ENCODE measurements at places on chromosomes 16 and 17.

DNA sequence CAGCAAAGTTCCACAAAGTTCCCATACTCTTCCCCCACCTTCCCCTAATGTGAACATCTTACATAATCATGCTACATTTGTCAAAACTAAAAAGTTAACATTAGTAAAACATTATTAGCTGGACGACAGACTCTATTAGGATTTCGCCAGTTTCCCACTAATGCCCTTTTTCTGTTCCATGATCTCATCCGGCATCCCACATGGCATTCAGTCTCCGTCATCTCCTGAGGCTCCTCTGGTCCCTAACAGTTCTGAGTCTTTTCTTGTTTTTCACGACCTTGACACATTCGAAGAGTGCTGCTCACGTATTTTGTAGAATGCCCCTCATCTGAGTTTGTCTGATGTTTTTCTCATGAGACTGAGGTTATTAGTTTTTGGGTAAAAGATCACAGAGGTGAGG, 8.8 kb upstream of the MPRIP start:
- no peak for DNase-seq

- no peak for DNase-seq
These were observed 129.2 kb downstream of the USP31 start for GRCh38 chr16:23020084-23020483.

DNA sequence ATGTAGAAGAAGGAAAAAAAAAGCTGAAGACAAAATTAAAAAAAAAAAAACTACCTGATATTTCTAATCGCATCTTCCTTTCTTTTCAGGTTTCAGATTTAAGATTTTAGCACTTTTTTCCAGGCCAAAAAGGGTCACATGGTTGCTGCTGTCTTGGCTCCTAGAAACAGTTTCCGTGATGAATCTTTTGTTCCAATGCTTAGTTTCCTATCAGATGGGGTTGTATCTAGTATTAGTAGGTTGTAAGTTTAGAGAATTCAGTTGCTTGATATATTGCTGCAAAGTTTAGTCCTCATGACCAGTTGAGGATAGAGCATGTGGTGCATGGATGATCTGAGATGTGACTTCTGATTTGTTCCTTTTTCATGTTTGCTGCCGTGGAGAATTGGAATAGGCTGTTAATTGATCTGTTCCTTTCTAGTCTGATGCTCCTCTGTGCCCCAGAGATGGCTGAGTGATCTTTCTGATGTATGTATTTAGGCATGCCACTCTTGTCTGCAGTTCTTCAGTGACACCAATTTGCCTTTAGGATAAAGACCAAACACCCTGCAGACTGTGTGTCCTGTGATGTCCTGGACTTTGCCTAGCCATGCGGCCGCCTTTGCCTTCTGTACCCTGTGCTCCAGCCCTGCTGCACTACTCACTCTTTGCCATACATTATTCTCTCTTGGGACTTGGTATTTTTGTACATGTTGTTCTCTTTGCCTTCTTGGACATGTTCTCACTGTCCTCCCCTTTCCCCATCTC, 94.0 kb downstream of the MRTFB start:
- no peak for DNase-seq

DNA sequence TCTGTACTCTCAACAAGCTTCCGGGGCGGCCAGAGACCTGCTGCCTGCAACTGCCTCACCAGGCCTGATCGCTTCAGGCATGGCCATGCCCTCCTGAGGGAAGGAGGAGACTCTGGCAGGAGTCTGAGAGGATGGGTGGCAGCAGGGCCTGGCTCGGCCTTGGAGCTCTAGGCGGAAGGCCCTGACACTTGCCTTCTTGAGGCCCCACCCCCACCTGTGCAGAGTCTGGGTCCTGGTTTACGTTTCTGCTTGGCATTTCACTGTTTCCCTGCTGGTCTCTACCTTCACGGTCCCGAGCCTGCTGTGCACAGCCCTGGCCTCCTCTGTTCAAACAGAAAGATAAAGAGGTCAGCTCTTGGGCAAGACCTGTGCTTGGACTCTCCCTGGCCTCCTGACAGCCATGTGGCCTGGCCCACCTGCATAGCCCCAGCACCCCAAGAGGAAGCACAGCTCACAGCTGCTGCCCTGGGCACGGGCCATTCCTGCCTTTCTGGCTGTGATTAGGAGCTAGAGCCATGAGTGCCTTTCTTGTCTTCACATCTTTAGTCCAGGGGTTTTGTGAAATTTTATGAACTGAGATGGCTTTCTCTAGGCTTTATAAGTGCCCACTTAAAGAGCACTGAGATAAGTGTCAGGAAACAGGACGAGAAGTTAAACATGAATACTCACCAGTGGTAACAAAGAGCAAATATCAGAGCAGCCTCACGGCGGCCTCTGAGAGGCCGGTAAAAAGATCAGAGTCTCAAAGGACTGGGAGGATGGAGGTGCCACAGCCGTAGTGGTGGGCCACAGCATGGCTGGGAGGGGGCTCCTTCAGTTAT, 25.6 kb upstream of the MTSS2 start:
- DNase-seq = no peak

- no peak for DNase-seq
These were observed 4.4 kb downstream of the CACNA1G start for GRCh38 chr17:50564916-50565315.

GRCh38 chr17:38430316-38430715, 2.1 kb downstream of the ARHGAP23 start:
- DNase-seq = no peak

DNA sequence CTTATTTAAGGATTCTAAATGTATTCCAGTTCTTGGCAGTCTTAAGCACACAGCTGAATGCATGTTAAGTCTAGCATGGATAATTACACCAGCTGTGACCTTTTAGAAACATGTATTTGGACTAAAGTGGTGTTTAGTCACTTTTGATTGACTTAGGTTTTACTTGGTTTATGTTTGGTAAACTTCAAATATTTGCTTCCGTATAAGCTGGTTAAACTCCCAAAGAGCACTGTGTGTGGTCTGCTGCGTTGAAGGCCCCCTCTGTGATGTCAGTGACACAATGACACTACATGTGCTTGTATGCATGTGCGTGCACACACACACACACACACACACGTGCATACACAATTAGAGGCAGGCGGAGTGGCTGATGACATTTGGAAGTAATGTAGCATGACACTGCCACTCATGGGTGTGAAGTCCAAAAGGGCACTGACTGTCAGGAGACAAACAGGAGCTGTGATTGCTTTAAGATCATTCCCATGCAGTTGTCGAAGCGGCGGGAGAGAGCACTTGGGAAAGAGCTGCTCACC, 156.1 kb upstream of the CDH13 start:
- no peak for DNase-seq

DNA sequence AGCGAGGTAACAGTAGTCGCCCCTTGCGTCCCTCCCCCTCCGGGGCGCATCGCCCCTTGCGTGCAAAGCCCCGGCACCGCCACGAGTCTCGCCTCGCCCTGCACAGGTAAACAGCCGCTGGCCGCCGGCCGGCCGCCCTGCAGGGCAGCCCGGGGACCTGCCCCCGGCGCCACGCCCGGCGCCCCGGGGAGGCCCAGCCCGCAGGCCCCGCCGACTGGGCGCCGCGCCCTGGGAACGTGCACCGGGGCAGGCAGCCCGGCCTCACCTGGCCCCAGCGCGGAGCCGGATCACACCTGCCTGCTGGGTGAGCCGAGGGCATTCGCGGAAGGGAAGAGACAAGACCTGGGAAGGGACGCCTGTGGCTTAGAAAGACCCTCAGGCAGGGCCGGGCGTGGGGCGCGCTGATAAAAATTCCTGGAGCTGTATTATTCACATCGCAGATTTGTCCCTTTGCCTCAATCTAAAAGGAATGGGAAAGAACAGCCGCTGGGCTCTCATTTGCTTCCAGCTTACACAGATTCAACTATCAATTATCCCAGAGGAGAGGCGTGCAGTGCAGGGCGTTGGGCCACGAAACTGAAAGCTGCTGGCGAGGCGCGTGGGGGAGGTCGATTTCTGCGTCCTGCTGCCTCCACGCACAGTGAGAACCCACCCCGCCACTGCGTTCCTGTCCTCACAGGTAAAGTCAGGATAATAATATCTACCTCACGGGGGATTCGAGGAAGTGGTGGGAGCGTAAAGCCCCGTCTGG, 451.9 kb downstream of the SLC39A11 start:
- no peak for DNase-seq

- no peak for DNase-seq
These were observed 33.0 kb downstream of the IL4R start for GRCh38 chr16:27346819-27347218.

DNA sequence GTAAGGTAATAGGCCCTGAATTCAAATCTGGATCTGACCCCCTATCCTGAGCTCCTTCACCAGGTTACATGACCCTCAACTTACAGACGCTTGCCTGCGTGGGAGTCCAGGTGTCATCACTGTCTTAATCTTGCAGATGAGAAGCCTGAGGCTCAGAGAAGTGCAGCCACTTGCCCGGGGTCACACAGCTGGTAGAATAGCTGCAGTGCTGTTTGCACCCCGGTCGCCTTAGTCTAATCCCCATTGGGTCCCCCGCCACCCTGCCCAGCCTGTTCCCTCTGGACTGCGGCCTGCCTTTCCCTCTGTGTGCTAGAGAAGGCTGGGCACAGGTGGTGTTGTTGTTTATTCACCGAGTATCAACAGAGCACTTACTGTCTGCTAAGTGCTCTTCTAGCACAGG, 107.0 kb downstream of the SDR42E1 start:
- no peak for DNase-seq

GRCh38 chr17:27649929-27650328, 18.9 kb downstream of the LGALS9 start:
- DNase-seq = no peak

DNA sequence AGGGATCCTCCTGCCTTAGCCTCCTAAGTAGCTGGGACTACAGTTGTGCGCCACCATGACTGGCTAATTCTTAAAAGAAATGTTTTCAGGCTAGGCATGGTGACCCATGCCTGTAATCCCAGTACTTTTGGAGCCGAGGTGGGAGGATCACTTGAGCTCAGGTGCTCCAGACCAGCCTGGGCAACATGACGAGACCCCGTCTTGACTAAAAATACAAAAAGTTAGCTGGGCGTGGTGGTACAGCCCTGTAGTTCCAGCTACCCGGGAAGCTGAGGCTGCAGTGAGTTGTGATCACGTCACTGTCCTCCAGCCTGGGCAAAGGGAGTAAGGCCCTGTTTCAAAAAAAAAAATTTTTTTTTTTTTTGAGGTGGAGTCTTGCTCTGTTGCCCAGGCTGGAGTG, 173.1 kb downstream of the SEC14L1 start:
- DNase-seq = no peak

DNA sequence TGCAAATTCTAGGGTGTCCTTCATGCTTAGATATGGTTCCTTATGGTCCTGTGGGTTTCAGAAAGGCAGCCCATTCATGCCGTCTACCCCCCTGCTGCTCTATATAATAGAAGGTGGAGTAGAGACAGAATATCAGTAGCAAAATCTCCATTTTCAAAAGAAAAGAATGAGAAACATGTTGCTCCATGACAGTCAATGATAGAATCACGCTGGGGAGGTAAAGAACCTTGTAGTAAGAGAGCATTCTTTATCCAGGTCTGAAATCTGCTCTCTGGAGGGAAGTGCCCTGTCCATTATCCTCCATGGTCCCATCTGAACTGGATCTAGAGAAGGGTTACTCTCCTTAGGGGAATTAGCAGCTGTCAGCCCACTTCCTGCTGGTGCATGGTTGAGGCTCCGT, 272.8 kb downstream of the WWOX start:
- no peak for DNase-seq
